ENCODE measurements at places on chromosomes 4 and X. TPM values are rescaled to one million over a fixed set of nuclear protein-coding genes. Genes with fewer than 3 reads are reported as not detected.

Gene CLDN2
- not detected for total RNA-seq

DNA sequence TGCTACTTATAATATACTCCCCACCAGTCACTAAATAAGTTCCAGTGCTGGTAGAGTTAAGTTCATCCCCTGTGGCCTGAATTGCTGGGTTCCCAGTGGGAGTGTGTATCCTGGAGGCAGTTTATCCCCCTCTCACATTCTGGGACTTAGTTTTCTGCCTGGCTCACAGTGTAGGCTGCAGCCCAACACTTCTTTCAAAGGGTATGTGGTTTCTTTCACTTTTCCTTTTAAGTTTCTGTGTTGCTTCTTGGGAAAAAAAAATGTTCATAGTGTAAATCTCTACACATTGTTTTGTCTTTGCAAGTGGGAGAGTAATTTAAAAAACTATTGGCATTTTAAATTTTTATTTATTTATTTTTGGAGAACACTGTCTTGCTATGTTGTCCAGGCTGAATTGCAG lies 204.0 kb downstream of the CHIC1 start:
- no peaks in the 10 kb centered on the region for H3K36me3 ChIP-seq
- no peak overlapping the region for H3K27ac ChIP-seq
- no peaks in the 10 kb centered on the region for H3K27me3 ChIP-seq

- H3K4me1 ChIP-seq: no peaks in the 10 kb centered on the region
- no peak overlapping the region for H3K4me3 ChIP-seq
- no peak overlapping the region for H3K27ac ChIP-seq
- H3K36me3 ChIP-seq: no peaks in the 10 kb centered on the region
Observed at GRCh38 chr4:152698089-152698499, 18.3 kb upstream of the TMEM154 start.

DNA sequence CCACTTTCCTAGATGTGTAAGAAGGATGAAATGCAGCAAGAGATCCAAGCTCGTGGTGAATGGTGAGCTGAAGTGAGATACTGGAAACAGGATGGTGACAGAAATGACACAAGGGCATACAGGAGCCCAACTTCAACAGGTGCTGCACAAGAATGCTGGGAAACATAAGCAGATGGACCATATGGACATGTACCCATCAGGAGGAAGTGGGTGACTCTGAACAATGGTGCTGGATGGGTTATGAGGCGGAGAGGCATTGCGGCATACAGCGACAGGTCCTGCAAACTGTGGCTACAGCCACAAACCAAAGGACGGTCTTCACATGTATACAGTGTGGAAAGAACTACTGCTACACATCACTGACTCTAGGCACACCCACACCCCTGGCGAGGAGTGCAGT lies 265.7 kb downstream of the CAMK2D start:
- H3K4me1 ChIP-seq: no peaks in the 10 kb centered on the region
- no peaks in the 10 kb centered on the region for H3K27me3 ChIP-seq
- H3K27ac ChIP-seq: no peak overlapping the region
- peaks cover 6% of the 10 kb centered on the region for H3K36me3 ChIP-seq
- no peak overlapping the region for H3K4me3 ChIP-seq

Gene BBS12
- total RNA-seq: 3.9 TPM

DNA sequence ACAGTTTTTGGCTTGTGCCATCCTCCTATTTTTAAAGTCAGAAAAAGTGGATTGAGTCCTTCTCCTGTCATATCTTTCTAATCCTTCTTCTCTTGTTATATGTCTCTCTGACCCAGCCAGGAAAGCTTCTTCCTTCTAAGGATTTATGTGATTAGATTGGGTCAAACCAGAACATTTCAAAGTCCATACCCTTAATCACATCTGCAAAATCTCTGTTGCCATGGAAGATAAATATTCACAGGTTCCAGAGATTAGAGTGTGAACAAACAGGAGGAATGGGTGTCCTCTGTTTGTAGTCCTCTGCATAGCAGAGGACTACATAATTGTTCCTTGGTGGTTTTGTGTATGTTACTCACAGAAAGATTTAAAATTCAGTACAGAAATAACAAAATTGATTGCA lies 421.2 kb downstream of the EPHA5 start:
- H3K27me3 ChIP-seq: no peaks in the 10 kb centered on the region
- H3K4me1 ChIP-seq: no peaks in the 10 kb centered on the region
- no peak overlapping the region for H3K27ac ChIP-seq
- no peaks in the 10 kb centered on the region for H3K36me3 ChIP-seq
- no peak overlapping the region for H3K4me3 ChIP-seq
- DNase-seq: no peak

DNA sequence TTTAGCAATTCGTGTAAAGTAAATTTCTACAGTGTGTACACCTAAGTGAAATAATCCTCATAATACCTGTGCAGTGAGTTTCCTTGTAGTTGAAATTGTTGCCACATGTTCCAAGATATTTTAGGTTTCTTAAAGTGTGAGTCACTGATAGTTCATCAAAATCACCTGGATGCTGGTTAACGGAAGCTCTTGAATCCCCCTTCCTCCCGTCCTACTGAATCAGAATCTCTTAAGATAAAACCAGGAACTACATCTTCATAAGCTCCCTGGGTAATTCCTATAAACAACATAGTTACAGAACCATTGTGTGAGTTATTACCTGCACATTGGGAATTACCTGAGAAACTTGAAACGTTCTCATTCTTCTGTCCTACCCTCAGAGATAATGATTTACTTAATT lies 197.4 kb upstream of the HS3ST1 start:
- no peaks in the 10 kb centered on the region for H3K4me1 ChIP-seq
- H3K27me3 ChIP-seq: no peaks in the 10 kb centered on the region
- H3K27ac ChIP-seq: no peak overlapping the region
- H3K36me3 ChIP-seq: no peaks in the 10 kb centered on the region

DNA sequence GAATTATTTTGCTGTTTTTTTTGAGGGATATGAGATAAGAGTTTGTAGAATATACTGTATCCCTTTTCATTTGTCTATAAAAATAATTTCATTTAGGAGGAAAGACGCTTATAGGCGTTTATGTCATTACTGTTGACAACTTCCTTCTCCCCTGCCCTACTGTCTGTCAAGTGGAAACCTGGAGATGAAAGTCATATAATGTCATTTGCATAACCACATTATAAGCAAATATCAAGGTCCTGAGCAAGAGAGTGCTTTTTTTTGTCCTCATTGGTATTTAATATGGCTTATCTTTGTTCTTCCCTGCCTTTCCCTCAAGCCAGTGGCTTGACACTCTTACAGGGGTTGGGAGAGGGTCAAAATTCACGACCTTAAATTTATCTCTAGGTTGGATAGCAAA lies 55.8 kb downstream of the LRP2BP start:
- H3K4me3 ChIP-seq: no peak overlapping the region
- H3K27ac ChIP-seq: no peak overlapping the region
- peaks cover 34% of the 10 kb centered on the region for H3K36me3 ChIP-seq
- no peaks in the 10 kb centered on the region for H3K4me1 ChIP-seq
- H3K27me3 ChIP-seq: no peaks in the 10 kb centered on the region
- no peak for DNase-seq

DNA sequence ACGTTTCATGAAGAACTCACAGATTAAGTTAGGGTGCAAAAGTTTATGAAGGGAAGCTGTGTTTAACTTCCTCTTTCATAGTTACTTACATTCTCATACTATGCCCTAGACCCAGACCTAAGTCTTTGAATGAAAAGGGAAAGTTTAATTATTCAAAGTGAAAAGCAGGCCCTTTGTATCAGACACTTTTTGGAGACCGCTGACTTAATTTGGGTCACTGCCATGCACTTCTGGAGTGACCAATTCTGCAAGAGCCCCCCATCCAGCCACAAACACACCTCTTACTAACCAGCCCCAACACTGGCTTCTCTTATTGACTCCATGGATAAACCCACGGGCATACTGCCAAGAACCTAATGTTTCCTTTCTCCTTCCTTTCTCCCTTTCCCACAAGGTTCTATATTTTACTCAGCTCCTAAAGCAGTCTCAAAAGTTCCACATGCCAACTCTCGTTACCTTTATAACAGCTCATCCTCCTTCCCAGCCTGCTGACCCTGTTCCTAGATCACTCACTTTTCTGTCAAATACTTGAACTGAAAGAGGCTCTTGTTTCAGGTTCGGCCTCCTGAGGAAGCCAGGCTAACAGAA lies 34.5 kb downstream of the ABCE1 start:
- H3K27me3 ChIP-seq: no peaks in the 10 kb centered on the region
- H3K27ac ChIP-seq: no peak overlapping the region
- DNase-seq: no peak
- peaks cover 28% of the 10 kb centered on the region for H3K36me3 ChIP-seq

DNA sequence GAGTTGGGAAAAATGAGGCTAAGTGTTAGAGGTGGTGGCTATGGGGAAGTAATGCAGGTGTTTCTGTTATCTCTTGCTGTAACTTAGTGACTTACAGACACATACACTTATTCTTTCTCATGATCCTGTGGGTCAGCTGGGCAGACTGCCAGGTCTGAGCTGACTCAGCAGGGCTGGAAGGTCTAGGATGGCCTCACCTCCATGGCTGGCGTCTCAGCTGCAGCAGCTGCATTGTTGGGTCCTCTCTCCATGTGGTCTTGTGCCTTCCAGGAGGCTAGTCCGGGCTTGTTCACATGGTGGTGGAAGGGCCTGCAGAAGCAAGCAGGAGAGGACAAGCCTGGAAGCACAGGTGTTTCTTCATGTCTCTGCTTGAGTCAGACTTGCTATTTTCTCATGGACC lies 172.7 kb downstream of the NHS start:
- no peaks in the 10 kb centered on the region for H3K27me3 ChIP-seq
- H3K4me1 ChIP-seq: no peaks in the 10 kb centered on the region
- H3K27ac ChIP-seq: no peak overlapping the region
- DNase-seq: peak; percentile 63

DNA sequence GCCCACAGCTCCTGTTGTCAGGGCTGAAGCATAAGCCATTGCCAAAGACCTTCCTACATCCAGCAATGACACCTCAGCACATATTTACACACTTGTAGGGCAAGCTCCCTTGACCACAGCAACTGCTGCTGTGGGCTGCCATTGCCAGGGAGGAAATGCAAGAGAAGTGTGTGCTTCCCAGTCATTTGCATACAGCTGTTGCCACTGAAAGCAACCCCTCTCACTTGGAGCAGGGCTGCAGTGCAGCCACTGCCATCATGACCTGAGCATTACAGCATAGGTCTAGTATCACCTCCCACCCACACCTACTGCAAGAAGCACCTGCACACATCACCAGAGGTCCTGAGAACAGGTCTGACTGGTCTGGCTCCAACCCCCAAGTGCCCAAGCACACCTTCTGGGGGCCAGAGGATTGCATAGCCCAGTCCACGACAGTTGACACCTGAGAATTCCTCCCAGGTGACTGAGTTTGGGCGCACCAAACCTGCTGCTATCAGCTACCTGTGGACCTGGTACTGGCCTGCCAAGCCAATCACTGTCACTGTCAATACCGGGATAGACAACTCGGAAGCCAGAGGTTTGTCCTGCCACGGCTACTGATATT lies 636.5 kb upstream of the SLIT2 start:
- no peaks in the 10 kb centered on the region for H3K36me3 ChIP-seq
- no peak overlapping the region for H3K27ac ChIP-seq

- H3K4me3 ChIP-seq: no peak overlapping the region
- DNase-seq: no peak
- no peaks in the 10 kb centered on the region for H3K4me1 ChIP-seq
- H3K27ac ChIP-seq: no peak overlapping the region
Observed at GRCh38 chrX:25343060-25343459, 327.3 kb upstream of the ARX start.

GRCh38 chrX:134949271-134949670 lies 41.5 kb upstream of the SMIM10 start:
- DNase-seq: no peak
- H3K27ac ChIP-seq: no peak overlapping the region
- H3K4me1 ChIP-seq: no peaks in the 10 kb centered on the region
- no peaks in the 10 kb centered on the region for H3K27me3 ChIP-seq
- H3K36me3 ChIP-seq: no peaks in the 10 kb centered on the region
- H3K4me3 ChIP-seq: no peak overlapping the region

- H3K36me3 ChIP-seq: no peaks in the 10 kb centered on the region
- H3K4me1 ChIP-seq: no peaks in the 10 kb centered on the region
- no peak for DNase-seq
- H3K27ac ChIP-seq: no peak overlapping the region
Observed at GRCh38 chrX:13906093-13906492, 89.2 kb upstream of the GPM6B start.

All from lower lobe of right lung (tissue), 2 donors.